ENCODE measurements at places on chromosomes 16 and 17.

- no peak for DNase-seq
Observed at GRCh38 chr16:68049449-68049848, 26.4 kb downstream of the DUS2 start.

DNA sequence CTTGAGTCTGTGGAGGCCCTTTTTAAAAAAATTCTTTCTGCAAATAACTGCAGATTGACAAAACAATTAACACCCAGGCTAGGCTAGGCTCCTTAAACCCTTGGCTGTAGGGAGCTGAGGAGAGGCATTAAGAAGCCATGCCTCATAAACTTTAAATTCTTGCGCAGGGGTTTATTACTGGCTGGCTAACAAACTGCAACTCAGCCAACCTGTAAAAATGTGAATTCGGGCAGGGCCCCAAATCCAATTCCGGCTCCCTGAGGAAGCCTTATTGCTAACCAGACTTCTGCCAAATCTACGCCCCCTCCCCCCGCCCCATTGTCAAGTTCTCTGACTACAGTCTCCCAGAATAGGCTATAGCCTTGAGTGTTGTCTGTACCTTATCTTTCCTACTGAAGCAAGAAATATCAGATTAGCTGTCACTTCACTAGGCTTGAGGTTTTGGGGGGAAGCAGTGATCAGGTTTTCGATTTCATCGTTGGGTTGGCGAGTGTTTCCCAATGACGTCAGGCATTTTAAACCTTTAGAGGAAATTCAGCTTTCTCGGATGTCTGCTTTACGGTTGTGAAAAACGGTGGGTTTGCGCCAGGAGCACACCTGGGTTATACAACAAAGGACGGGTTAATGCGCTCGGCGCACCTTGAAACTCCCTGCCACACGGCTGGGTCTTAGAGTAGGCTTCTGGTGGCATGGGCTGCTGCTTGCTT is 2.0 kb downstream of the CDH3 start:
- no peak for DNase-seq

DNA sequence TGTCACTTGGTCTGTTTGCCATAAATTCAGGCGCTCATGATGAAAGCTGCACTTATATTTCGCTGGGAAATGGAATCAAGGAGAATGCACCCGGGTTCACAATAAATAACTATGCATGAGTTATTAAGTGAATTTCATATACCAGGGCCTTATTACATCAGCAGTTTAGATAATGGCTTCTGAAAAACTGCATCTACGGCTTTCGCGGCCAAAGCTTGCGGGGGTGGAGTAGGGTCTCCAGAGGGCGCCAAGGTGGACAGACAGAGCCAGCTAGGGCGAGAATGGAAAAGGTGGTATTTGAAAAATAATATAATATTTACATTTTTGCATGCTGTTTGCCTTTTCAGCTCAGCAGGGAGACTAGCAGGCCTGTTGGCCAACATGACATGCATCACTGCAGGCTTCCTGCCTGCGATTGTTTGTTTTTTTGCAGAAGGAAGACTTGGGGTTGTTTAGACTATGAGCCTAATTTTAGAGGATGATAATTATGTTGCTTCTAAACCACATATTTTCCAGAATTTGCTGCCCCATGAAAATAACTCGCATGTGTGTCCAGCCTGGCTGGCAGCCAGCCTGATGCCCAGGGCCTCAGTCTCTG is 173.8 kb upstream of the IRX3 start:
- no peak for DNase-seq

DNA sequence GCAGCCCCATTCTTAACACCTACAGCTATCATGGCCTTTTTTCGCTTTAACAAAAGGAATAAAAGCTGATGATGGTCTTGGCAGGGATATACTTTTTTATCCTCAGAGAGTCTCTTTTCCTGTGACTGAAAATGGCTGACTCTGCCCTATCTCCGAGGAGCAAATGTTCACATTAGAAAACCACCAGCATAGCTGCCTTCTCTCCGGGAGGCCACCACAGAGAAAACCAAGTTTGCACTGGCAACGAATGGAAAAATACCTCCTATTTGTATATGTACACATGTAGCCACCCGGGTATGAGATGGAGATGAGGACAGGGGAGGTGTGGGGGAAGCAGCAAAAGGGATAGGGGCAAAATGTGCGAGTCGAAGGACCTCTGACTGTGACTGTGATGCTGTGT is 88.2 kb downstream of the STX8 start:
- no peak for DNase-seq

GRCh38 chr17:34114174-34114573 is 140.9 kb upstream of the CCL2 start:
- DNase-seq, result no peak

GRCh38 chr16:14086477-14086876 is 15.4 kb downstream of the MRTFB start:
- no peak for DNase-seq

DNA sequence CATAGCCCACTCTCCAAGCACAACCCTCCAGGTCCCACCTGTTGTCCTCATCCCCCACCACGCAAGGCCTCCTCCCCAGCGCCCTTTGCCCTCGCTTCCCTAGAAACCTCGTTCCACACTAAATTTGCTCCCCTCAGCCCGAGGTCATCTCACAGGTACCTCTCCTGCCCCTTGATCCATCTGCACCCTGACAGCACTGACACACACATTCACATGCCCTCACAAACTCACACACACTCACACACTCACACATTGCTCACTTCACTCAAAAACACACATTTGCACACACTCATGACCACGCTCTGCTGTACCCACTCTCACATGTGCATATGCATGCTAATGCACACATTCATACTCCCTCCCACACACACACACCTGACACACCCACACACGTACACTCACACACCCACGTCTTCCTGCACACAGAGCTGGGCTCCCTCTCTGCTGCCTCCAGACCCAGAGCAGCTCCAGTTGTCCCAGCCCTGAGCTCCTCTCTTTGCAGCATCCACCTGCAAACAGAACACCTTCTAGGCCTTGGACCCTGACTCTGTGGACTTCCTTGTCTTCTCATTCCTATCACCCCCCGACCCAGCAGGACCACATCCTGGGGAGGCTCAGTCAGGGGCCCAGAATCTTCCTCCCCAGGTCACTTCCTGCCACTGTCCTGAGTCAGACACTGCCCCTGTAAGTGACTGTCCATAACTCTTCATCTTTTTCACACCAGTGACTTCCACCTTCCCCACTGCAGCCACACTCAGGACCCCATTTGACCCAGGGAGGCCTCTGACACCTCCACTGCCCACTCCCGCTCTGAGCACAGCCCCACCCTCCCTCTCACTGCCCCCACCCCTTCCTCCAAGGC is 4.9 kb downstream of the ASGR2 start:
- DNase-seq, result no peak

Measured in right cardiac atrium (tissue), 5 donors.